CD4-positive, alpha-beta T cell treated with Interleukin-17A for 4 hours (primary cell): ENCODE measurements at places on chromosomes 12 and 14.

DNA sequence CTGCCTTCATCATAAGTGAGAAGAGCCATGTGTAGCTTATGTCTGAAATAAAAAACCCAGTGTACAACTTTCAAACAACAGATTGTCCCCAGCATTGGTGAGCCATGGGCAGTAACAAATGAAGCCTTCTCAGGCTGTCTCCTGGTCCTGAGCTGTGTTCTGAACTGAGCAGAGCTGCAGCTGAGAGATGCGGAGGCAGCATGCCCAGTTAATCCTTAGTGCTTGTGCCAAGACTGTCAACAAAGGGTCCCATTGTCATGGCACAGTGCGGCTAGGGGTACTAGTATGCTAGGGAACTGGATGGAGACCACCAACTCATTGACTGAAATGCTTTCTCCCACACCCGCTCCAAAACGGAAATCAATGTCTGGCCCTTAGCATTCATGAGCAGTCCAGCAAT is 154.3 kb downstream of the RMST start:
- DNase-seq: no peak

DNA sequence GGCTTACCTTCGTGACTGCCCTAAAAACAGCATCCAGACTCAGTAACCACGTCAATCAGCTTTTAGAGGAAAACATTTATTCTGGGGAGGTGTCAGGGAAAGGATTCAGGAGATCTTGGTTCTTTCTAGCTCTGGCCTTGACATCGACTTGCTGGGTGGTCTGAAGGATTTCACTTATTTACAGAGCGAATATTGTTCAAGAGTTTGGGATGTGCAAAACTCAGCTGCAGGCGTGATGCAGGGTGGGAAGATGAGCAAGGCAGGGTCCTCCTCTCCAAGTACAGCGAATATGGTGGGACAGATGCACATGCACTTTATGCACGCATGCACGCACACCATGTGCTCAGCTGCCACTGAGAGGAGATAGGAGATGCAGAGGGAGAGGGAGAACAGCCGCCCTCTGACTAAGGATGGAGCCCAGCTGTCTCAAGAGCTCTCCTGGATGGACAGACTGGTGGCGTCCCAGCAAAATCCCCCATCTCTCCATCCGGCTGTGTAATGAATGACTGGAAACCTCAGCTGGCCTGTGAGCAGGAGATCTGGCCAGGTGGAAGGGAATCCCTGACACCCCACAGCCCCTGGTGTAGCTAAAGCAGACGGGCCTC is 24.4 kb upstream of the BDKRB1 start:
- no peak for DNase-seq

DNA sequence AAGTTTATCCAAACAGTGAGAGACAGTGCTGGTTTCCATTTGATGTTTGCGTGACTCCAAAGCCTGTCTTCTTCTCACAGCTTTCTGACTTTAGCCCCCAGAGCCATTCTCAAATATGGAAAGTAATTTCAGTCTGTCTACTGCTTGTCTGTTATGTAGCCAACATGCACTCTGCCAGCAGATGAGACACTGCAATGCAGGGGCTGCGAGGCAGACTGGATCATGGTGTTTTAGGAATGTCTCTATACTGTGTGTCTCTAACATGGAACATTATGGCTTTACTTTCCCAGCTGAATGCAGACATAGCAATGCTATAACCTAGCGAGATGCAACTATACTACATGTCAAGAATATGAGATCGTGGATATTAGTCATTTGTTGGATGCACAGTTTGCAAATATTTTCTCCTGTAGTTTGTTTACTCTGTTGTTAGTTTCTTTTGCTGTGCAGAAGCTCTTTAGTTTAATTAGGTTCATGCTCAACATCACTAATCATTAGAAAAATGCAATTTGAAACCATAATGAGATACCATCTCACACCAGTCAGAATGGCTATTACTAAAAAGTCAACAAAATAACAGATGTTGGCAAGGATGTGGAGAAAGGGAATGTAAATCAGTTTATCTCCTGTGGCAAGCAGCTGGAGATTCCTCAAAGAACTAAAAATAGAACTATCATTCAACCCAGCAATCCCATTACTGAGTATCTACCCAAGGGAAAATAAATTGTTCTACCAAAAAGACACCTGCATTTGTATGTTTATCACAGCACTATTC is 235.8 kb upstream of the TMTC1 start:
- no peak for DNase-seq

DNA sequence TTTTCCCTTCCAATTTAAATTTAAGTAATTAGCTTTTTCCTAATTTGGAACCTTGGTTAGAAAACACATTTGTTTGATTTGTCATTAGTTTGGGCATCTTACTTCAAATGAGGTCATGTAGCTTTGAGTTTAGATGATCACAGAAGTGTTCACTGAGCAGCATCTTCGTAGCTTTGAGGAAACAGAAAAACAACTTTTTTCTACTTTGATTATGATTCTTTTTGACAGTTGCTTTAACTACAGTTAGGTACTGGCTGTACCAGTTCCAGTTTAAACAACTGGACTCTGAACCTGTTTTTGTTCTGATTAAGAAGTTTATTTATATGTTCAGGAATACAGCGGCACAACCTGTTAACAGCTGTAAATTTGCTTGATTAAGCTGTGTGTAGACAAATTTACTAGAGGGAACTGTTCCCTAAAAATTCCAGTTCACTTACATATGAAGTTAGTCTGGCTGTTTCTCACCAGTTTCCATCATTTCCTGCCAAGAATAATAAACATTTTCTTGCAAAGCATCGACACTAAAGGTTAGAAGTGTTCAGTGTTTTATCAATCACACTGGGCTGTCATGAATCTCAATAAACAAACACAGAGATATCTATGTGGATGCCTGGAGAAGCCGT is 191.9 kb downstream of the RAD51B start:
- no peak for DNase-seq

DNA sequence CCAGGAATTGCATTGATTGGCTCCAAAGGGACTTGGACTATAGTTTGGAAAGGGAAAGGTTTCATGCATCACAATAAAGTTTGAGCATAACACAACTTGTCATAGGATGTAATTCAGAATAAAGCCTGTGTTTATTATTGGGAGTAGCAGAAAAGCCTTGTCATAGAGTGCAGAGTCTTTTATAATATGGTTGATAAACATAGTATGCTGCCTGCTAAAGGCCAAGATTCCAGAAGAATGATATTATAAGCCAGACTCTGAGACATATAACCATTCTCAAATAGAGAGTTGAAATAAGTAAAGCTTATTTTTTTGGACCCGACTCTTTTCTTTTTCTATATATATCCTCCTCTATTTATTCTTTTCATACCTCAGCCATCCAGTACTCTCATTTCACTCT is 207.3 kb downstream of the LRIG3 start:
- no peak for DNase-seq

- no peak for DNase-seq
These were observed 22.1 kb downstream of the ZBTB42 start for GRCh38 chr14:104822821-104823615.

DNA sequence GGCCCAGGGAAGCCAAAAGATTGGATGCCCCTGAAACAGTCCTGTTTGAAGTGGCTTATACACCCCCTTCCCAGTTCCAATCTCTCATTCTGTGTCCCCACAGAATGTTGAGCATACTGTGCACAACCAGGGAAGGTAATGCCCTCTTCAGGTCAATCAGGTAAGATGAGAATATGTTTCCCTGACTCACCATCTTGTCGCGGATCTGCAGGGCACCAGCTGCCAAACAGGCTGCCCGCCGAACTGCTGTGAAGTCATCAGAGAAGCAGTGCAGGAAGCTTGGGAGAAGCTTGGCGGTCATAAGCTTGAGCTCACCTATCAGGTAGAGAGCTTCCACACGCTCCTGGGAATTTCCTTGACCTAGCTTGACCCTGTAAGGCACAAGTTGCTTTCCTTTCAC is 9.6 kb downstream of the RIOX1 start:
- no peak for DNase-seq

GRCh38 chr12:120656008-120656407 is 15.6 kb downstream of the CABP1 start:
- no peak for DNase-seq

- no peak for DNase-seq
These were observed 4.1 kb downstream of the TEAD4 start for GRCh38 chr12:2963154-2963759.

- DNase-seq: no peak
These were observed 103.4 kb downstream of the EFCAB11 start for GRCh38 chr14:89851106-89851505.

DNA sequence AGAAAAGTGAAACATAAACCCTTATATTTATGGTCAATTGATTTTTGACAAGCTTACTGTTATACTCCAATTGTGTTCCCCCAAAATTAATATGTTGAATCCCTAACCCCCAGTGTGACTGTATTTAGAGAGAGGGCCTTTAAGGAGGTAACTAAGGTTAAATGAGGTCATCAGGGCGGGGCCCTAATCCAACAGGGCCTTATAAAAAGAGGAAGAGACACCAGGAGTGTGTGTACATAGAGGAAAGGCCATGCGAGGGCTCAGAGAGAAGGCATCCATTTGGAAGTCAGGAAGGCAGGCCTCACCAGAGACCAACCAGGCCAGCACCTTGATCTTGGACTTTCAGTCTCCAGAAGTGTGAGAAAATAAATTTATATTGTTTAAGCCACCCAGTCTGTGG is 6.5 kb upstream of the VTI1B start:
- no peak for DNase-seq

- DNase-seq: no peak
These were observed 14.0 kb downstream of the OR11G2 start for GRCh38 chr14:20204721-20205120.

- DNase-seq: no peak
These were observed 140.1 kb downstream of the TMEM117 start for GRCh38 chr12:43976027-43976426.

- no peak for DNase-seq
These were observed 256.9 kb downstream of the RAD51B start for GRCh38 chr14:68076451-68076850.

DNA sequence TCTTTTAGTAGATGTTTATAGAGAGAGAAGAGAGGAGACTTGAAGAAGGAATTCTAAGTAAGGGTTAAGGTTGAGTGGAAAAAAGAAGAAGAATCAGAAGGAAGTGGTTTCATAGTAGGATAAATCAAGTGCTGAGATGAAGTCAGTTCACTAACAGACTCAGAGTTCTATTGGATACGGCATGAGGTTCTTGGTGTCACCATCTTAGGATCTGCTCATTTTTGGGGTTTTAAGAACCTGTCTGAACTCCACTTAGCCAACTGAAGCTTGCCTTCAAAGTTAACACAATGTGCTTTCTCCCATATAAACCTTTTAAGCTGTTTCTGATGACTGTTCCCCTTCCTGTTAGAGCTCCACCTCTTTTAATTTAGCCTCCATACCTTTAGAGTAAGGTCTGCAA is 152.6 kb downstream of the PRKCH start:
- DNase-seq: no peak
